Nucleus accumbens (tissue), 56 donors: ENCODE measurements at places on chromosomes 6 and 20.

- no peak for DNase-seq
Observed at GRCh38 chr20:24051160-24051559, 62.6 kb upstream of the GGTLC1 start.

DNA sequence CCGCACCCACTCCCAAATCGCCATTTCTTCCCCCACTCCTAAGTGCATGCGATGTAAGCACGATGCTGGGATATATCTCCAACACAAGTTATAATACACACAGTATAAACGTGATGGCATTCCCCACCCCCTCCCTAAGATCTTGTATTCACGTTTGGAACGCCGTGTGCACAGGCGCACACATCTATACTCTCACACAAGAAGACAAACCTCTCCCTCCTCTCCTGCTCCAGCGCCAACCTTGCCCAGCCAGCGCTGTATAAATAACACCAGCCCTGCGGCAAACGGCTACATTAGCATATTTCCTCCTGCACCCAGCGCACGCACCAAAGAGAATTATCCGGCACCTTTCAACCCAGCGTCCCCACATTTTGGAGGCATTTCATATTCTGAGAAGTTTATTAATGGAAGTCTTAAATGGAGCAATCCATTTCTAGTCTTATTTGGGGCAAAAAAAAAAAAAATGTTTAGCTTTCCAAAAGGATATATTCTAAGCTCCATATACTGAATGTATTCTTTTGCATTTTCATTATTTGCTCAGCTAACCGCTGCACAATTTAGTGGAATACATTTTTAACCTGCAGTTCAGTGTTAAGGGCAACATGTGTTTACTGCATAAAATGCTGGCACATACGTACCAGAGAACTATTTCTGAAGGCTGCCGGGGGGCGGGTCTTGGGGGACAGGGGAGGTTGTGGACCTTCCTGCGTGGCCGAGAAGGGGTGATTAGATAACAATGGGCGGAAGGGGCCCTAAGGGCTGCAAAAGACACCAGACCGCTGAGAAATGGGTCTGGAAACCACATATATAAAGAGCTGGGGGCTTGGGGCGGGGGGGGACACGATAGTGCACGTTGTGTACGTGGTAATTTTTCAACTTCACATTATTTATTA, 1.1 kb upstream of the SLC22A23 start:
- peak; percentile 56 for DNase-seq

DNA sequence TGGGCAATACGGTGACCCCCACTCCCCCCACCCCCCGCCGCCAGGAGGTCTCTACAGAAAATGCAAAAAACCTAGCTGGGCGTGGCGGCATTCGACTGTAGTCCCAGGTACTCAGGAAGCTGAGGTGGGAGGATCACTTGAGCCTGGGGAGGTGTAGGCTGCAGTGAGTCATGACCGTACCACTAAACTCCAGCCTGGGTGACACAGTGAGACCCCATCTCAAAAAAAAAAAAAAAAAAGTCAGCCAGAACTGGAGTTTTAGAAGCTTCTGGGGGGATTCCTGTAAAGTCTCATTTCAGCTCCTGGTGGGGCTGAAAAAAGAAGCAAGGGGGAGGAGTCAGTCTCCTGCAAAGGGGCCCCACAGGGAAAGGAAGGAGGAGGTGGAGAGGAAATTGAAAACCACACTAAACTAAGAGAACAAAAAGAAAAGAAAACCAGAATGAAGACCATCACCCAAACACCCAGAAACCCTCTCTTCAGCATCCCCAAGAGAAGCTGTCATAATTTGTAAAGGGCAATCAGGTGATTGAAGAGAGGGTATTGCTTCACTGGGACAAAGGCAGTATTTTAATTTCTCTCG, 50.4 kb downstream of the NOL4L start:
- DNase-seq, result no peak

GRCh38 chr6:165448210-165448609, 138.8 kb upstream of the C6orf118 start:
- no peak for DNase-seq

DNA sequence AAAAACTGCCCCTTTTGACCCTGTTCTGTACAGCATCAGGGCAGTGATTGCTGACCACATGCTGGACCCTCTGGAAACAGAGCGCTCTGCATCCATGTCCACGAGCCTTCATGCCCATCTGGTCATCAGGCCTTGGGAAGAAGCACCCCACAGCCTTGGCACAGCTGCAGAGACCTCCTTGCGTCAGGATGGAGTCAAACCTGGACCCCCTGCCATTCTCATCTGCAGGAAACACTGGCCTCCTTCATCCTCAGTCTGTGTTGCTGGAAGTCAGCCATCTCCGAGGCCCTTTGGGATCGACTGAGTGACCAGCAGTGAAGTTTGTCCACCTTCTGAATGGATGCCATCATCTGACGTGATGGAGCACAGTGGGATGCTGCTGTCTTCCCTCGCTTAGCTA, 2138.3 kb upstream of the DEFB115 start:
- DNase-seq, result no peak

DNA sequence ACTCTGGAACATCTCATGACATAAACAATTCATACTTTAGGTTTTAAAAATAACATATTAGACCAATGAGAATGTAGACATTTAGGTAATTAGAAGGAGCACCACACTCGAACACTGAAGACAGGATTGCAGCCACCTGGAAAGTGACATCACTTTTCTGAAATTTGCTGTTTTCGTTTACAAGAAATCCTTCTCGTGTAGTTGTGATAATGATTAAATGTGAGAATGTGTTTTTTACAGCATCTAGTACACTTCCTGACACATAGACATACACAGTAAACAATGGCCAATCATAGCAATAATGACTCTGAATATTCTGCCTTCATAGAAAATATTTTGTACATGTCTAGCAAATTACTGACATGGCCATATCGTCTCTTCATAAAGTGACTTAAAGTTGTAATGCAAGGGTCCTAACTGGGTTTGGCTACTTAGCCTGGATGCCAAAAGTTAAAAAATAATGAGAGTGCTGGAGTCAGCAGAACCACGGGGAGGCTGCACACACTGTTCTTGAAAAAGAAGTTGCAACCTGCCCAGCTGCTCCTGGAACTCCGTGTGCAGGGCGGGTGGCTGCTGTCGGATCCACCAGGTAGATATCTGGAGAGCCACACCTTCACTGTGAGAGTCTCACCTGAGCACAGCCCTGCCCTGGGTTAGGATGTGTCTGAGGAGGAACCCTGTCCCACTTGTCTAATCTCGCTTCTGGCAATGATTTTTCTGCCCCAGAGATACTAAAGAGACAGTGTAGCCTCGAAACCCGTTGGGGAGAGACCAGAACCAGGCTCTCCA, 212.9 kb downstream of the QKI start:
- DNase-seq, result no peak

GRCh38 chr6:90328004-90328403, 31.4 kb upstream of the BACH2 start:
- DNase-seq, result no peak

GRCh38 chr6:747921-748320, 55.0 kb upstream of the EXOC2 start:
- no peak for DNase-seq

GRCh38 chr6:159720708-159721107, 6.6 kb upstream of the WTAP start:
- DNase-seq, result no peak

- no peak for DNase-seq
Observed at GRCh38 chr6:16651871-16652270, 109.4 kb downstream of the ATXN1 start.

DNA sequence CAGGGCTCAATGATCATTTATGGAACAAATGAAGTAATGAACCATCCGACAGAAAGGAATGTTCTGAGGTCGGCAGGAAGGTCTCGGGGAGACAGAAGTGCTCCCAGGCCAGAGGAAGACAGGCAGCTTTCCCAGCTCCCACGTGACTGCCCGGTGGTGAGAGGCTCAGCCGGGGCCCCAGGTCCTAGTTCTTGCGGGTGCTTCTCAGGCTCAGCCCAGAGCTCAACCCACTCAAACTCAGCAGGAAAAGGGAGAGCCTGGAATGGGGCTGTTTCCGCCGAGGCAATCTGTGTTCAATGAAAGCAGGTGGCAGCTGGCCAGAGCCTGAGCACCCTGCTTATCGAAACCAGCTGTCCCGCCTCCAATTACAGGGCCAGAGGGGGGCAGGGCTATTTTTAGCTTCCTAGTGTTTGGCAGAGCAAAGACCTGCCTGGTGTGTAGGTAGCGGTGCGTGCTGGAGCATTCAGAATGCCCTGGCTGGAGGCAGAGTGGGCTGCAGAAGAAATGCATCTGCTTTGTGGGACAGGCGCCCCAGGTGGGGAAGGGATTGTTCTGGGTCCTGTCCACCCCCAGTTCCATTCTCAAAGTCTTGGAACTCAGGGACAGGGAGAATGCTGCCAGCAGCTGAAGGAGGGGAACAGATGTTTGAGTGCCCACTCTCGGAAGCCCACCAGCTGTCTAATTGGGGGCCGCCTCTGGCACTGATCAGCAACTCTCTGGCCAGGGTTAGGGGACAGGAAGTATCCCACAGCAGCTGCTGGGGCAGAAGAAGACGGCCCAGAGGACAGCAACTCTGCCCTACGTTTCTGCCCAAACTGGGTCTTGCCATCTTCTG, 145.1 kb downstream of the PREX1 start:
- DNase-seq, result peak; percentile 51

DNA sequence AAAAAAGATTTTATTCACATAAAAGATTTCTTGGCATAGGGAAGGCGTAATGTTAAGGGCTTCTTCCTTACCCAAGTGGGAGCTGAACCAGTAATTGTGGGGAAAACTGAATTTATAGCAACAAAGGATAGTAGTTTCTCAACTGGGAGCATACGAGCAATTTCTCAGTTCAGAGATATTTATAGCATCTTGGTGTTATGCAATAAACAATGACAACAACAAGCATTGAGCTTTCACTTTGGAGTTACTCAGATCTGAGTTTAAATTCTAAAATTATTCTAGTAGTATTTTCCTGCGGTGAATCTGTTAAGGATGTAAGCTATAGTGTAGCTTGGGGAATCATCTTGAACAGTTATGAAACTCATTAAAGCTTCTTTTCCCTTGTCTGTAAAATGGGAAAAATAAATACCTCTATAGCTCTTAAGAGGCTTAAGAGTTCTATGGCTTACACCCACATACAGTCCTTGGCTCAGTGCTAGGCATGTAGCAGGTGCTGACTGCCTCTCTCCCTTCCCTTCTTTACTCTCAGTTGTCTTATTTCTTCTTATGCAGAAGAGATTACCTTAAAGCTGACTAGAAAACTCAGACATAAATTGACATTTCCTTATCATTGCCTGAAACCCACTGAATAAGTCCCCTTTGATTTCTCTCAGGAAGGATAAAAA, 58.8 kb downstream of the SAMD5 start:
- DNase-seq, result no peak

DNA sequence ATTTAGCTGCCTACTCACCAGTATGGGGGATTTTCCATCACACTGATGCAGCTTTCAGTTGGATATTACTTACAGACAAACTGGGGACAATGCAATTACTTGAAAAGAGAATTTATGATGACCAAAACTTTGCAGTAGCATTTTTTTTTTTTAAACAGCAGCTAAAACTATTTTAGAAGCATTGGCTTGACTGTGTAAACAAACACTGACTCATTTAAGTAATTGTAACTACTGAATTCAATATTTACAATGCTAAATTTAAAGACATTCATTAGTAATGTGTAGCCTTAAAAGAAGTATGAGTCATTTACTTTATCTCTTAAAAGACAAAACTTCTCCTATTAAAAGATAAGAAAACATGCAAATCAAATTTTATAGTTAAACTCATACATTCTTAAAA, 295.9 kb upstream of the FERMT1 start:
- no peak for DNase-seq

GRCh38 chr6:89564752-89565427, 73.7 kb downstream of the LYRM2 start:
- DNase-seq, result no peak

GRCh38 chr6:5486214-5486613, 224.9 kb downstream of the FARS2 start:
- DNase-seq, result no peak

DNA sequence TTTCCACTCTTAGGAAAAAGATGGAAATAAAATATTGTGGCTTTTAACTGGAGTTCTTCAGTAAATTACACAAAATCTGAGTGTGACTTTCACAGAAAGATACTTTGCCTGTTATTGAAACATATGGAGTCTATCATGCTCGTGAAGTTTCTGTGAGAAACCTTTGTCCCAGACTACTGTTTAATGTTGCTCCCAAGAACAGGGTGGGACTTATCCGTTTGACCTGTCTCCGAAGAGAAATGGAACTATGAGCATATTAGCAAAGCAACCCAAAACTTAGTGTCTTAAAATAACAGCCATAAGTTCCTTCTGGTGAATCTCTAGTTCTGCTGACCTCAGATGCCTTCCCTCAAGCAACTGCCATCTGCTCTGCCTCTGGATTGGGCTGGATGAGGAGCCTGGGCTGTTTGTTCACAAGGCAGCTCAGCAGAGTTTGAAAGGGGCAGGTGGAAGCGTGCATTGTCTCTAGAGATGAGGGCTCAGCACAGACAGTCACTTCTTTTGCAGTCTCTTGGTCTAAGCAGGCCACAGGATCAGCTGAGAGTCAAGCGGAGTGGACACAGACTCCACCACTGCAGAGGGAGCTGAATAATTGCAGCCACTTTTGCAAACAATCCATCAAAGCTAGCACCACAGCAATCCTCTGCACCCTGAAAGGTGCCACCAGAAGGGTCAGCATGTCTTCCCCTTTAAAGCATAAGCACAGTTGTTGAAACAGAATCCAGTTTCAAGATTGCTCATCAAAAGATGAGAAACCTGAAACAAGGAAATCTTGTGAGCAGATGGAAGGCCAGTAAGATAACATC, 52.8 kb downstream of the MYB start:
- no peak for DNase-seq

- DNase-seq, result no peak
Observed at GRCh38 chr6:13511913-13512717, 24.7 kb upstream of the GFOD1 start.

DNA sequence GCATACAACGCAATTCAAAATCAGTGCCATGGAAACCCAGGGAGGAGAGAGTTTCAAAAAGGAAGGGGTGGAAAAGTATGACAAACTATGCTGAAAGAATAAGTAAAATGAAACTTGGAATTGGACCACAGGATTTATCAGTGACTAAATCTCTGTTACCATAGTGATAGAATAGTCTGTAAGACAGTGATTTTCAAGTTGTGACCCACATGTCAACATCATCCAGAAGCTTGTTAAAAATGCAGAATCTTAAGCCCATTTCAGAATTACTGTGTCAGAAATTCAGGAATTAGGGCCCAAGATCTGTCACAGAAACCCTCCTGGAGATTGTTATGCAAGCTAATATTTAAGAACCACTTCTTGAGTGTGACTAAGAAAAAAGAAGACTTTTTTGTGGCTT, 417.7 kb upstream of the JAG1 start:
- no peak for DNase-seq

DNA sequence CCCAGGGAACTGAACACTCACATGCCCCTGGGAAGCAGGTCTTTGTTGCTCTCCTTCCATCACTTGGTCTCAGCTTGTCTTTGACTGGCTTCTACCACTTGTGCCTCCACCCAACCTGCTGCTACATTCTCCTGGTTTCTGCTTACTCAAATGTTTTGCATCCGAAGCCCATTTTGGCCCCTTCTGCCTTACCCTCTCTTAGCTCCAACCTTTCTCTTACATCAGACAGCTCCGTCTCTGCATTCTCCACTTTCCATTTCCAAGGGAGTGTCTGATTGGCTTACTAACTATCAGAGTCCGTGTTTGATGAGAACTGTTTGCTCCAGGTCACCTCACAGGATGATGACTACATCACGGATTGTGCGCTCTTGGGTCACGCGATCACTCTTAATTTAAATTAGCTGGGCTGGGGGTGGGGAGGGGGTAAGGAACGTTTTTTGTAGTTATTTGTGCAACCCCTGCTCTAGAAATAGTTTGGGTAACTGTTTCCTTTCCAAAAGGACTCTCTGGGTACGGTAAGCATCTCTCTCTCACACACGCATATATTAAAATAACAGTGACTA, 844 bp upstream of the ABRACL start:
- no peak for DNase-seq
